Smooth muscle cell of trachea (primary cell): ENCODE measurements at places on chromosomes 6 and 20. TPM values are rescaled to one million over a fixed set of nuclear protein-coding genes. Genes with fewer than 3 reads are reported as not detected.

Gene BCAS1
- total RNA-seq: under 0.01 TPM in 2 replicates

Gene RAB44
- under 0.01 TPM in 2 replicates for total RNA-seq

Gene B3GALT4
- total RNA-seq: 12.5 and 18.0 TPM in 2 replicates

Gene RBM24
- 0.29 and 2.3 TPM in 2 replicates for total RNA-seq

Gene MYB
- 0.29 TPM in 1 of 2 replicates, not detected in the other for total RNA-seq

Gene OR12D3
- not detected in 2 replicates for total RNA-seq

Gene KIF3B
- total RNA-seq: 33.5 and 38.5 TPM in 2 replicates

Gene POPDC3
- total RNA-seq: 14.3 and 22.5 TPM in 2 replicates

Gene MYT1
- total RNA-seq: under 0.01 TPM in 1 of 2 replicates, not detected in the other

Gene MEI4
- not detected in 2 replicates for total RNA-seq

Gene ENPP5
- total RNA-seq: 0.17 and 0.29 TPM in 2 replicates

Gene TGM3
- total RNA-seq: under 0.01 TPM in 1 of 2 replicates, not detected in the other

Gene NKX2-2
- not detected in 2 replicates for total RNA-seq

Gene SLC22A23
- total RNA-seq: 4.7 and 10.3 TPM in 2 replicates

Gene BRPF3
- total RNA-seq: 14.4 and 15.5 TPM in 2 replicates

Gene TCF15
- total RNA-seq: not detected in 2 replicates

Gene MDFI
- total RNA-seq: 0.17 TPM in 1 of 2 replicates, not detected in the other

Gene PRSS35
- total RNA-seq: 4.3 and 9.2 TPM in 2 replicates

Gene FRK
- total RNA-seq: 1.5 and 1.7 TPM in 2 replicates

Gene PTCRA
- not detected in 2 replicates for total RNA-seq

Gene BPIFB2
- not detected in 2 replicates for total RNA-seq

Gene PTK7
- total RNA-seq: 71.3 and 213 TPM in 2 replicates

Gene LAMP5
- total RNA-seq: 0.15 TPM in 1 of 2 replicates, not detected in the other

Gene SIRPA
- 25.7 and 26.5 TPM in 2 replicates for total RNA-seq

Gene TOX2
- 3.5 TPM in 2 replicates for total RNA-seq

Gene SMIM13
- 3.8 and 8.9 TPM in 2 replicates for total RNA-seq

Gene KIF6
- under 0.01 and 0.44 TPM in 2 replicates for total RNA-seq

Gene GHRH
- not detected in 2 replicates for total RNA-seq

Gene RHAG
- not detected in 2 replicates for total RNA-seq

Gene SCRT2
- total RNA-seq: not detected in 2 replicates

Gene IYD
- total RNA-seq: not detected in 2 replicates

Gene CLPSL1
- total RNA-seq: not detected in 2 replicates

Gene CST2
- not detected in 2 replicates for total RNA-seq

Gene BNIP5
- not detected in 2 replicates for total RNA-seq

Gene C6orf15
- not detected in 2 replicates for total RNA-seq

Gene CFB
- total RNA-seq: 24.1 and 45.0 TPM in 2 replicates

Gene ZSCAN31
- total RNA-seq: 38.3 and 47.6 TPM in 2 replicates

Gene SNAI1
- 0.29 and 0.83 TPM in 2 replicates for total RNA-seq

Gene MAFB
- total RNA-seq: 1.0 and 3.3 TPM in 2 replicates

Gene HLA-DOA
- under 0.01 TPM in 1 of 2 replicates, not detected in the other for total RNA-seq

Gene BACH2
- total RNA-seq: 0.87 and 1.2 TPM in 2 replicates

Gene UST
- 18.2 and 34.9 TPM in 2 replicates for total RNA-seq

Gene GABRR1
- not detected in 2 replicates for total RNA-seq

Gene CLIC5
- not detected in 2 replicates for total RNA-seq

Gene RMND1
- total RNA-seq: 48.6 and 48.9 TPM in 2 replicates

Gene KCNB1
- total RNA-seq: 0.33 TPM in 1 of 2 replicates, not detected in the other

Gene SIRPD
- total RNA-seq: not detected in 2 replicates

Gene HRH3
- total RNA-seq: not detected in 2 replicates

Gene NKX2-4
- not detected in 2 replicates for total RNA-seq

Gene FOXC1
- 5.4 and 7.6 TPM in 2 replicates for total RNA-seq

Gene POU3F2
- total RNA-seq: not detected in 2 replicates

Gene MCCD1
- total RNA-seq: not detected in 2 replicates

Gene DEFB124
- not detected in 2 replicates for total RNA-seq

Gene TSHZ2
- total RNA-seq: 0.33 and 0.44 TPM in 2 replicates

Gene HCRTR2
- not detected in 2 replicates for total RNA-seq

Gene FILIP1
- 0.29 and 0.83 TPM in 2 replicates for total RNA-seq

Gene MYMX
- 0.17 TPM in 1 of 2 replicates, not detected in the other for total RNA-seq

Gene THEMIS
- not detected in 2 replicates for total RNA-seq
